ENCODE measurements at places on chromosomes 7 and 10. TPM values are rescaled to one million over a fixed set of nuclear protein-coding genes. Genes with fewer than 3 reads are reported as not detected.

DNA sequence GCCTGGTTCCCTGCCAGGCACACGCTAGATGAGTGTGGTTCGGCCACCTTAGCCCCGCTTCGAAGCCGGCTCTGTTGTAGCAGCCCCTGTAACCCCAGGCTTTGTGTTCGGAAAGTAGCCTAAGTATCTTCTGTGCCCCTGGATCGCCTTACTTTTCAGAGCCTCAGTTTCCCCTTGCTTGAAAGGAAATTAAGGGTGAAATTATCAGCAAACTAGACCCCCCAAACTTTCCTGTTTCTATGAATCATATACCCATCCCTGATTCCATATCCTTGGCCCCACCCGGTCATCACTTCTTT is 312 bp downstream of the PDCD11 start:
- H3K27me3 ChIP-seq, result no peaks in the 10 kb centered on the region
- DNase-seq, result no peak
- H3K4me1 ChIP-seq, result peaks cover 19% of the 10 kb centered on the region
- H3K36me3 ChIP-seq, result no peaks in the 10 kb centered on the region
- H3K4me3 ChIP-seq, result peak overlapping the region; percentile 91

Gene NUTM2B
- total RNA-seq, result 4.8 TPM

Gene TEX47
- total RNA-seq, result 8.9 TPM

GRCh38 chr7:24334012-24334411 is 50.0 kb downstream of the NPY start:
- no peak overlapping the region for H3K4me3 ChIP-seq
- no peaks in the 10 kb centered on the region for H3K36me3 ChIP-seq
- no peak for DNase-seq
- H3K27me3 ChIP-seq, result no peaks in the 10 kb centered on the region
- H3K27ac ChIP-seq, result no peak overlapping the region

DNA sequence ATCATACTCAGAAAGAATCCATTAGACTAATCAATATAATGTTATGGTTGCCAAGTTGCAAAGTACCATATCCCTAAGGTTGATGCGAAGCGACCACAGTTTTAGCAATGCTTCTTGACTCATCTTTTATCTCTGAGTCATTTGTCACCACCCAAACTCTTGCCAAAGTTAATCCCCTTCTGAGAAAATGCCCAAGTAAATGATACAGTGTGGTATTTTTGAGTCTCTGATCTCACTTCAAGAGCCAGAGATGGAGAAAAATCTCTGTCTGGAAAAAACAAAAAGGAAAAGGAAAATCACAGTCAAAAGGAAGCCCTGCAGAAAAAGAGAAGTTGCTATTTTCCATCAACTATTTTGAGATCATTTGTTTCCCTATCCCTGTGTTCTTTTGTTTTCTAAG is 26.7 kb upstream of the OTUD1 start:
- H3K27ac ChIP-seq, result no peak overlapping the region
- no peaks in the 10 kb centered on the region for H3K4me1 ChIP-seq
- no peaks in the 10 kb centered on the region for H3K36me3 ChIP-seq
- H3K27me3 ChIP-seq, result no peaks in the 10 kb centered on the region

- no peak overlapping the region for H3K4me3 ChIP-seq
- peaks cover 80% of the 10 kb centered on the region for H3K4me1 ChIP-seq
- DNase-seq, result no peak
- H3K36me3 ChIP-seq, result no peaks in the 10 kb centered on the region
- H3K27me3 ChIP-seq, result no peaks in the 10 kb centered on the region
- H3K27ac ChIP-seq, result no peak overlapping the region
These were observed 256.3 kb upstream of the KLF14 start for GRCh38 chr7:130990178-130990832.

DNA sequence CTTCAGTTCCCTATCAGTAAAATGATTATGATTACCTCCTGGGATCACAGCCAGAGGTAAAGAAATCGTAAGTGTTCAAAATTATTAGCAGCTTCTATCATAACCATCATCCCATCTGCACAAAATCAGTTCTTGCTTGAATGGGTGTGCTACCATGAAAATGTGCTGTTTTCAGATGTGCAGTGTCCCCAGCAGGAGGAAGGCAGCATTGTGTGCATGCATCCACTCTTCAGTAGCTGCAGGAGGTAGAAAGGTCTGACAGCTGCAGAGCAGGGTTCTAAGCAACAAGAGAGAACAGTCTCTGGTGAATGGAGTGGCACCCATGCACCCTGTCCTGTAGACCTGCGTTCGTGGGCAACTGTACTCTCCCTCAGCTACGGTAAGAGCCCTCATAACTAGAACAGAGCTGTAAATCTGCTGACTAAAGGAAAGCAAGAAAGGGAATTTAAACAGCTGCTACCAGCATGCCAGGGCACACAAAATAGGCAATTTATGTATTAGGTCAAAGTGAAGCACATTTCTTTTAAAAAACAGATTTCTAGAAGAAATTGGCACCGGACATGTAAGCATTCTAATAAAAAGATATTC is 21.2 kb downstream of the VSTM2A start:
- no peak overlapping the region for H3K27ac ChIP-seq
- no peaks in the 10 kb centered on the region for H3K27me3 ChIP-seq

GRCh38 chr10:5905854-5906507 is 15.9 kb downstream of the FBH1 start:
- H3K27me3 ChIP-seq, result no peaks in the 10 kb centered on the region
- H3K4me3 ChIP-seq, result no peak overlapping the region
- no peak for DNase-seq
- H3K36me3 ChIP-seq, result no peaks in the 10 kb centered on the region

Gene HOXA9
- 0.39 TPM for total RNA-seq

GRCh38 chr10:112735041-112735695 is 214.9 kb upstream of the TCF7L2 start:
- no peaks in the 10 kb centered on the region for H3K36me3 ChIP-seq
- H3K4me1 ChIP-seq, result no peaks in the 10 kb centered on the region
- H3K4me3 ChIP-seq, result no peak overlapping the region
- H3K27ac ChIP-seq, result no peak overlapping the region

DNA sequence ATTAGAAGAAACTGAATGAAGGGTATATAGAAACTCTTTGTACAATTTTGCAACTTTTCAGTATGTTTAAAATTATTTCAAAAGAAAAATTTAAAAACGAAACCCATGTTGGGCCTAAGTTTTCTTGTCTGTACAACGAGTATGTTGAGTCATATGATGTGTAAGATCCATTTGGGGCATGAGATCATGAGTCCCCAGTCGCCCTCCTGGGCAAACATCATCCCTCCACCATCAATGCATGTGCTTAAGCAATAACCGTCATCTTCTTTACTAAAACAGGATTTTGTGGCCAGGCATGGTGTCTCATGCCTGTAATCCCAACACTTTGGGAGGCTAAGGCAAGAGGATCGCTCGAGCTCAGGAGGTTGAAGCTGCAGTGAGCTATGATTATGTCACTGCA is 54.2 kb upstream of the CDCA7L start:
- no peak overlapping the region for H3K27ac ChIP-seq
- no peaks in the 10 kb centered on the region for H3K4me1 ChIP-seq
- H3K4me3 ChIP-seq, result no peak overlapping the region
- no peaks in the 10 kb centered on the region for H3K36me3 ChIP-seq
- no peaks in the 10 kb centered on the region for H3K27me3 ChIP-seq

Gene PRLHR
- 0.12 TPM for total RNA-seq

DNA sequence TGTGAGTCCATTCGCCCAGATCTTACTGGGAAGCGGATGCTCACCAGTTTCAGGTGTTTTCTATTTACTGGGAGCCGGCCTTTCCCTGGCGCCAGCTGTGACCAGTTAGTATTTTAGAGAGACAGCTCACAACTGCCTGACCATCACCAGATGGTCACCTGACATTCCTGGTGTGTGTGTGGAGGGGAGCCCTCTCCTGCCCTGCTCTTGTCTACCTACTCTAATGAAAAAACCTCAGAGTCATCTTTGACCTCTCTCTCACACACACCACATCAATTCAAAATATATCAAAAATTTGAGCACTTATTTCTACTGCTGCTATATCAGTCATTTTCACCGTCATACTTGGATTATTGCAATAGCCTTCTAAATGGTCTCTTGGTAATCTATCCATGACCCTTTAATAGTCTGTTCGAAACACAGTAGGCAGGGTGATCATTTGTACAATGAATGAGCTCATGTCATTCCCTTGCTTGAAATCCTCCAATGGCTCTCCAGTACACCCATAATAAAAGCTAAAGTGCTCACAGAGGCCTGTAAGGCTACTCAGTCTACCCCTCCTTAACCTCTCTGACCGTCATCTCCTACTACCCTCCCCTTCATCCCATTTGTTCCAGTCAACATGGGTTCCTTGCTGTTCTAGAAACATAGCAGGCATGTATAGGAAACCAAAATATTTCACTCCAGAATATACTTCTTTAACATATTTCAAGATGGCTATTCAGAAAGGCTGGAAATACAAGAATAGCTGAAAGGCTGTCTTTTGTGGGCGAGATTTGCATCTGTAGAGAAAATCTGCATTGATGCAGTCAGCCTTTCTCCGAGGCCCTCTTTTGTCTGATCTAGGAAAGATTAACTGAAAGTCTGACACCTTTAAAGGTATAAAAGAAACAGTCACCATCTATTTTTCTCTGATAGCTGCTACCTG is 17.5 kb upstream of the NT5C3A start:
- no peak overlapping the region for H3K27ac ChIP-seq
- H3K27me3 ChIP-seq, result no peaks in the 10 kb centered on the region
- no peak for DNase-seq
- H3K4me1 ChIP-seq, result no peaks in the 10 kb centered on the region

DNA sequence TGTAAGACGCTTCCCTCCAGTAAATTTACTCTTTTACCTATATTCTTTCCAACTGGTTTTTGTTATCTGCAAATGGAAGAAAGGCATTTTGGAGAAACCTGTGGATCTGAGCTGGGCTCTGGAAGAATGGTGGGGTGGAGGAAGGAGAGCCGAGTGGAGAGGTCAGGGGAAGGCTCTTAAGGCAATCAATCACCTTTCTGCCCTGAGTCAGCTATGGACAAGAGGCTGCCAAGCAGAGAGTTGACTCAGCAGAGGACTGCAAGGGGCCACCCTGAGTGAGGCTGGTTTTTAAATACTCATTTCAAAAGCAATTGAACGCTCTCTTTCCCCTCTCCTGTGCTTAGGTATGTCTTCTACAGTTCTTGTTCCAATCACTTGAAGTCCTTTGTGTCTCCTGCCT is 81.8 kb downstream of the SPAG6 start:
- H3K4me1 ChIP-seq, result no peaks in the 10 kb centered on the region
- no peak overlapping the region for H3K27ac ChIP-seq
- H3K4me3 ChIP-seq, result no peak overlapping the region
- no peak for DNase-seq

DNA sequence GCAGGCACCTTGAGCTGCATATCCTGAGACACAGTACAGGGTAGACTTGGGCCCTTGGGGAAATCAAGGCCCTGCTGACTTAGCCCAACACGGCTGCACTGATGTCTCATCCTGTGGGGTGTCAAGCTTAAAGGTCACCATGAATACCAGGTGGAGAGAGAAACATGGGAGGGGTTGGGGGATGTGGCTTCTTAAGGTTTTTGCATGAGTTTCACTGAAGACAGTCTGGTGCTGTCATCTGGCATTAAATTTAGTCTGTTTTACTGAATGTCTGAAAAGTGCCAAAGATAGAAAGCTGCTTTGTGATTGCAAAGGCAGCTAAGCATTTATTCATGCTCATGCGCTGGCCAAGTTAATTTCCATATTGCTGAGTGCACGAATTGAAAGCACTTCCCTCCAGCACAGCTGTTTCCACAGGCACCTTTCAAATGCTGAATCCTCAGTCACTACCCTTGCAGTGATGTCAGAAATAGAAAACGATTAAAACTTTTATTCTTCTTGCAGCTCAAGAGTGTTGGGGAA is 102.1 kb downstream of the OSBPL3 start:
- no peak overlapping the region for H3K27ac ChIP-seq
- H3K36me3 ChIP-seq, result no peaks in the 10 kb centered on the region
- H3K4me1 ChIP-seq, result no peaks in the 10 kb centered on the region
- no peak for DNase-seq
- no peak overlapping the region for H3K4me3 ChIP-seq
- H3K27me3 ChIP-seq, result no peaks in the 10 kb centered on the region

DNA sequence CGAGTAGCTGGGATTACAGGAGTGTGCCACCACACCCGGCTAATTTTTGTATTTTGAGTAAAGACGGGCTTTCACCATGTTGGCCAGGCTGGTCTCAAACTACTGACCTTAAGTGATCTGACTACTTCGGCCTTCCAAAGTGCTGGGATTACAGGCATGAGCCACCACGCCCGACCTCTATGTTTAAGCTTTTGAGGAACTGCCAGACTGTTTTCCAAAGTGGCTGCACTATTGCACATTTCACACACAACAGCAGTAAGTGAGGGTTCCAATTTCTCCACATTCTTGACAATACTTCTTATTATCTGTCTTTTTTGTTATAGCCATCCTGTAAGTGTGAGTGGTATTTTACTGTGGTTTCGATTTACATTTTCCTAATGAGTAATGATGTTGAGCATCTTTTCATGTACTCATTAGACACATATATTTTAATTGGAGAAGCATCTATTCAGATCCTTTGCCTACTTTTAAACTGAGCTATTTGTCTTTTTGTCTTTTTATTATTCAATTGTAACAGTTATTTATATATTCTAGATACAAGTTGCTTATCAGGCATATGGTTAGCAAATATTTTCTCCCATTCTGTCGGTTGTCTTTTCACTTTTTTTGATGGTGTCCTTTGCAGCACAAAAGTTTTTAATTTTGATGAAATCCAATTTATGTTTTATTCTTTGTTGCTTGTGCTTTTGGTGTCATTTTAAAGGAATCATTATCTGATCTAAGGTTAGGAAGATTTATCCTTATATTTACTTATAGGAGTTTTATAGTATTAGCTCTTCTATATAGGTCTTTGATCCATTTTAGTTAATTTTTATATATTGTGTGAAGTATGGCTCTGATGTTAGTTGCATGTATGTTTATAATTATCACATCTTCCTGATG is 12.8 kb upstream of the IRF5 start:
- H3K4me1 ChIP-seq, result no peaks in the 10 kb centered on the region
- H3K4me3 ChIP-seq, result no peak overlapping the region
- no peak overlapping the region for H3K27ac ChIP-seq
- DNase-seq, result no peak

DNA sequence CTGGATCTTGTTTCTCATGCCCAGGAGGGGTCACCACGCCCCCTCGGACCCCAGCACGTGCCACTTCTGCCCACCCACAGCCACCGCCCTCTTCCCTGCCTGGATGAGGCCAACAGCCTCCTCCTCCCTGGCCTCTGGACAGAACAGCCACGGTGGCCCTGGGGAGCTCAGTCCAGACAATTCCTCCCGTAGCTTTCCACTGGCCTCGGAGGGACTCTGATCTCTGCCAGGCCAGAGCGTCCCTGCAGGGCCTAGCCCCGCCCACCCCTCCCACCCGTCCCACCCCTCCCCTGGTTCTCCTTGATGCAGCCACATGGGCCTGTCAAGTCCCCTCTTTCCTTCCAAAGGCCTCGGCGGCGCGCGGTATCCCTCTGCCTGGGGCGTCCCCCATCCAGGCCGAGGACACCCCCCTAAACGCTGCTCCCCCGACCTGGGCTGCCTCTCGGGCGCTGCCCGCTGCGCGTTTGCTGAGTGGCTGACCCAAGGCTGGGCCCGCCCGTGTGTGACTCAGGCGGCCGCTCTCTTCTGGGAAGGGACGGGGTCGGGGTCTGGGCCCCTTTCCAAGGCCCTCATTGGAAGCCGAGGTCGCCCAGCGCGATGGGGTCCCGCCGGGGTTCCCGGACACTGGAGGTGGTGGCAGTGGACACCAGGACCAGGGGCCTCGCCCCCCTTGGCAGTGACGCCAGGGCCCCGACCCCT is 557 bp downstream of the TMEM120A start:
- H3K4me1 ChIP-seq, result peaks cover 48% of the 10 kb centered on the region
- peak overlapping the region; percentile 93 for H3K27ac ChIP-seq
- peak; percentile 83 for DNase-seq
- peak overlapping the region; percentile 76 for H3K4me3 ChIP-seq

- H3K27me3 ChIP-seq, result no peaks in the 10 kb centered on the region
- H3K4me1 ChIP-seq, result no peaks in the 10 kb centered on the region
- no peaks in the 10 kb centered on the region for H3K36me3 ChIP-seq
These were observed 61.9 kb downstream of the MKI67 start for GRCh38 chr10:128064108-128064969.
